ENCODE measurements at places on chromosomes 7 and 10.

GRCh38 chr10:96709525-96709924 lies 10.8 kb downstream of the PIK3AP1 start:
- no peak for DNase-seq

- no peak for DNase-seq
Measured at GRCh38 chr7:93920496-93921182, 896 bp upstream of the GNG11 start.

DNA sequence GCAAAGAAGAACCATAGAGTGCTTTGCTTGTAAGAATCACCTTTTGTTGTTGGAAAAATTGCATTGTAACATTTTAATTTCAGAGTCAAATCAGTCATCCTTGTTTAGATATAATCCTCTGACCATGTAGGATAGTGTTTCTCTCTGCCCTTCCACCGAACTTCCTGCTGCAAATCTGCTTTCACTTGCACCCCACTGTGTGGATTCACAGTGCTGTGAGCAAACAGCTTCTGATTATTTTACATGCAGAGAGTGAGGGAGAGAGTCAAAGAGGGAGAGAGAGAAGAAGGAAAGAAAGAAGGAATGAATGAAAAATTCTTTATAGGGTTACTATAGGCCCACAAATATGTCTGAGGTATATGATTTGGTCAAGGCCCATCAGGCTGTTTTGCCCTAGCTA lies 30.0 kb upstream of the SEM1 start:
- DNase-seq, result no peak

GRCh38 chr10:116143673-116144222 lies 129.3 kb downstream of the GFRA1 start:
- no peak for DNase-seq

GRCh38 chr7:148289630-148290029 lies 300.9 kb upstream of the C7orf33 start:
- DNase-seq, result no peak

GRCh38 chr7:20193242-20193777 lies 23.9 kb downstream of the MACC1 start:
- no peak for DNase-seq

DNA sequence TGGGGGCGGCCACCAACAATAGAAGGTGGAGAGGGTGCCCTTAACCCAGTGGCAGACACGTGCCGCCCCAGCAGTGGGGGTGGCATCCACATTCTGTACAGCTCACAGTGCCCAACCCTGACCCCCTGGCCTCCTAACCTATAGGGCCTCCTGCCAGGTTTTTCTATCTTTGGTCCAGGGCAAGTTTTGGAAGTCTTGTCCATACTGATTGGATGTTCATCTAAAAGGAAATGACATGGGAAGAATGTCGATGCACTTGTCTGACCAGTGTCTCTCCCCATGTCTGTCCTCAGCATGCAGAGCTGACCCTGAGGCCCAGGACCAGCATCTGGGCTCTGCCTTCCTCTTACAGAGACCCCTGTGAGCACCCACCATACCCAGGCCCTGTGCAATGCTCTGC lies 32.3 kb upstream of the ANTXRL start:
- DNase-seq, result no peak

GRCh38 chr7:157129200-157129599 lies 9.5 kb upstream of the UBE3C start:
- no peak for DNase-seq

DNA sequence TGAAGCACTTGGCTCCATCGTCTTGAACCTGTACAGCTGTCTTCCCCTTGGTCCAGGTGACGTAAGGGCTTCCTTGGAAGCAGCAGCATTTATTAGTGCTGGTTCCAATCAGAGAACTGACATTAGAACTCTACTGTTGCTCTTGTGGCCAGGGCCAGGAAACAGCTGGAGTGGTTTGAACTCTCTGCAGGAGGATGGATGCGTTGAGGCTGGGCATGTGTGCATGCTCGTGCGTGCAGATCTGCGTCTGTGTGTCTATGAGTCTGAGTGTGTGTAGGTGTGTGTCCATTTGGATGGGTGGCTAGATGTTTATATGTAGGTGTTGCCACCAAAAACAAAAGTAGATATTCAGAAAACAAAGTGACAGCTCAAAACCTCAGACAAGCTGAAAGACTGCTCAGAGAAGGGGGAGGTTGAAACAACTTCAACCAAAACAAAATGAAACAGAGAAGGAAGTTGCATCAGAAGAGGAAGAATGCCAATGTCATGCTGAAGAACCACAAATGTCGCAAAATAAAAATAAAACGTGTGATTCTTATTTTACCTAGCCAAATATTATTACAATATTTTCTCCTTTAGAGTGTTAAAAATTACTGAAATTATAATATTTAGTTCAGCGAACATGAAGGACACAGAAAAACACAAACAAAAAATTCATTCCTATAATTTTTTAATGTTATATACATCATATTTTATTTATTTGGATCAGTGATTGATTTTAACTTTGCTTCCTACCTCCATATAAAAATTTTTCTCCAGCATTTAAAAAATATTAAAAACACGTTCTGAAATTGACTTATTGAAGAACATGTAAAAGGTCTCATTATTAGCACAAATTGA lies 96.1 kb upstream of the MKLN1 start:
- DNase-seq, result no peak

GRCh38 chr10:87660484-87661133 lies 931 bp downstream of the PAPSS2 start:
- DNase-seq, result no peak

- DNase-seq, result no peak
Measured at GRCh38 chr10:44261710-44262455, 123.0 kb downstream of the CXCL12 start.

DNA sequence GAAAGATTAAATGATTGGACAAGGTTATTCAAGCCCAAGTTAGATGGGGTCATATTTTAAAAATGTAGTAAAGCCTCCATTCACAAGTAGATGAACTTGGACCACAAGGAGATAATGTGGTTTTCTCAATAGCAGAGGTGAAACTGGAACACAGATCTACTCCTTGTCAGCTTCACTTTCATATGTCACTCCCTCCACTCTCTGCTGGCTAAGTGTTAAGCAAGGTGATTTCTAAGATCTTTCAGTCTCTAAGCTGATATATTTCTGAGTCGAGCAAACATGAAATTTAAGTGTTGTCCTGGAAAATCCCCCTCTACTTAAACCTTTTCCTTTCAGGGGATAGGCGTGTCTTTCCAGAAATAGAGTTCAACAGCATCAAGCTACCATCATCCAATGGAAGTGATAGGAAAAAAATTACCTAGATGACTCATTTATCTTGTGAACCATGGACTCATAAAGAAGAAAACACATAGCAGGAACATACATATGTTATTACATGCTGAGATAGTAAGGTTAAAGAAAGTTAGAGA lies 275.0 kb downstream of the PTEN start:
- DNase-seq, result no peak

DNA sequence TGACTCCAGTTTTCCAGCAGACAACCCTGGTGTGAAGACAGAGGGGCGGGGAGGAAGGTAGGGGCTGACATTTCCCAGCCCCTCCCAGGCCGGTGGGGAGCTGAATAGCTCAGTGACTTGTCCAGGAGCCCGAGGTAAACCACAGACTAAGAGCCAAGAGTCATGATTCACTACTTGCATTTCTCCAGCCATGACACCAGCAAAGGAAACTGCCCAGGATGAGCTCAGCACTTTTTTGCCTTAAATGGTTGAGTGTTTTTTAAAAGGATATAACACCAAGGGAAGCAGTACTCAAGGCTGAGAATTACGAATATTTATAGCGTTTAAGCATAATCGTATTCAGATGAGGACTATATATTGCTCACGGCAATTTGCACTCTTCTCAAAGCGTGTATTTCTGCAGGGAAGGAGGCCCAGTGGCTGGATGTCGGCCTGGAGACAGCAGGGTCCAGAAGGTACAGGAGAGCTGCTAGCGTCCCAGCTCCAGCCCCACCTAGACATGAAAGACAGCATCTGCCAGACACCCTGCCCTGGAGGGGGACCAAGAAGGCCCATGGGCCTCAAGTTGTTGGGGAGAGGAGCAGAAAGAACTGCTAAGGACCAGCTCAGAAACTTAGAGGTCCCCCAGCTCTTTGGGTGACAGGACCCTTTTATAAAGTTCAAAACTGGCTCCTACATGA lies 141.4 kb downstream of the GRID1 start:
- no peak for DNase-seq

GRCh38 chr7:3482147-3482921 lies 181.3 kb downstream of the SDK1 start:
- peak; percentile 9 for DNase-seq

DNA sequence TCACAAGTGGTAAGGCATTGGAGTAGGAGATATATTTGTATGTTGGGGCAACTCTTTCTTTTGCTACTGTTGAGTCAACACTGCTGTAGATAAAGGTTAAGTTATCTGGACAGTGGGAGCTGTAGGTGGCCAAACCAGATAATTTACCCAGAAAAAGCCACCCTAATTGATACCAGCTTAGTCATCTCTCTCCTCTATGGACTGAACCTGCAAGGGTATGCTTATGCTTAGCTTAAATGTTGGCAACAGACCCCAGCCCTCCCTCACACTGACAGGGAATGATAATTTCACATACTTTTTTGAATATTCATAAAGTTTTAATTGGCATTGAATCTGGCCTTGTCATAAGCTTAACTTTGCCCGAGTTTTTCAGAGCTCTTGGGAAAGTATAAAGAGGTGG lies 66.3 kb downstream of the CREB5 start:
- DNase-seq, result no peak

DNA sequence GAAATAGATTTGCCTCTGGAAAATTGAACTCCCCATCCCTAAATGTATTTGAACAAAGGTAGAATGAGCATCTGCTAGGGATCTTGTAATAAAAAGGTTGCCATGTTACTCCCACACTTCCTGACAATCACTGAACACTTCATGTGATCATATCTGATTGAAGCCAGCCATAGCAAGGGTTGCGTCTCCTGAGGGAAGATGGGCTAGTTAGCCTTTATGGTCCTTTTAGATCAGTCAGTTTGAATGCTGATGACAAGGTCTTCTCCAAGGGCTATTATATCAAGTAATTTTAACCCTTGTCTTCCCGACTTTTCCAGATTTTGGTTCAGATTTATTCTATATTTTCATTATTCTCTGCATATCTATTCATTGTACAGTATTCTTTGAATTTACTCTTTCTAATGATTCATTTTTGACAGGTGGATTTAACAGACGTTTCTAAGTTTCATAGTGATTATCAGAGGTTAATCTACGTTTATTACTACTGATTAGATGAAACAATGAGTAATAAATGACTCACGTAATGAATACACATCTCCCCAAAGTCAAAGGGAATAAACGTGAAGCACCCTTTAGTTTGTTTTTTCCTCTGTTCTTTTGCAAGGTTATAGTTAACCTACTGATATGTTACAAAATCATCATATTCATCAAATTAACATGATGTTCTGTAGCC lies 28.1 kb downstream of the CSGALNACT2 start:
- no peak for DNase-seq

- no peak for DNase-seq
Measured at GRCh38 chr7:105021352-105021751, 7.3 kb downstream of the KMT2E start.

GRCh38 chr7:107212725-107213124 lies 43.9 kb downstream of the HBP1 start:
- no peak for DNase-seq

DNA sequence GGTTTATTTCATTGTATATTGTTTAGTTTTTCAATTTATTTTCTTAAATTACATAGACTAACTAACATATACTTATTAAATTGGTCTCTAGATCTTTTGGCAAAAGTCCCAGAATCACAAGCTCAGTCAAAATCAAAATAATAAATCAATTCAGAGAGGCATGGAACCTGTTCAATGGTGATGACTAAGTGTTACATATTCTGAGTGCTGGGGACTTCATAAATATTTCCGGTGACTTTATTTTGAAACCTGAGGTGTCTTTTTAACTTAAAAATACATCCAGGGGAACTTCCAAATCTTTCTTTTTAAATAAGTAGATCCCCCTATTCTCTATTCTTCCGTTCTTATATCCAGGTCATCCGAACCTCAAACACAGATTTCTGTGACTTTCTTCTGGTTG lies 89.6 kb upstream of the ZNF804B start:
- no peak for DNase-seq

DNA sequence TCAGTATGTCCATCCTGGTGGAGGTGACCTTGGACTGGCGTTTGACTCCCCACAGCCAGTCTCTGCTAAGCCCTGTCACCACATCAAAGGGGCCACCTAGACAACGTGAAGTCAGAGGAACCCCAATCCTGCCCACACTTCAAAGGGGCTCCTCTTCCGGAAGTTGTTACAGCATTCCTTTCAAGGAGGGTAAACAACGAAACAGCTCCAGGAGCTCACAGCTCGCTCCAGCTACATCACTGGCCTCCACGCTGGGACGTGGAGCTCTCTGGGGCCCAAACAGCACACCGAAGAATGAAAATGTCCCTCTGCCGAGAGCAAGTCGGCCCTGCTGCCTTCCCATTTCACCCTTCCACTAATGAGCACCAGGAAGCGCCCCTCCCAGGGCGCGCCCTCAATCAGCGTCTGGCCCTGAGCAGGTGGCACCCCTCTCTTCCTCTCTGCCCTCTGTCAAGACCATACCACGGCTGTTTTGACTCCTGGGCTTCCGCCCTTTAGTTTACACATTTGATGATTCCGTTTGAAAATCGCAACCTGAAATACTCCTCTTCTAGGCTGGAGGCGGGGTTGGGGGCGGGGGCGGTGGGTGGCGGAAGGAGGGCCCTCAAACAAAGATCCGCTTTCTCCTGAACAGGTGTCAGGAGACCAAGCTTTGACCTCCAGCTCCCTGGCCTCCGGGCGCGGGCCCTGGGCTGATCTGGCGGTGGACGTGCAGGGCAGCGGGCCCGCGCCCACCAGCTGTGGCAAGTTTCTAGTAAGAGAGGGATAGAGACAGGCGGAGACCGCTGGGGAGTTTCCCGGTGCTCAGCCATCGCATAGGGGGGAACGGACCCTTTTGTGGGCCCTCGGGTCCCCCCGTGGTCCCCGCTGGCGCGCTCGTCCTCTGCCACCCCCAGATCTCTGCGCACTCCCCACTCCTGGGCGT lies 53.1 kb upstream of the KDM7A start:
- no peak for DNase-seq

Data from left renal cortex interstitium (tissue), 4 donors.